GM12864 (cell line): ENCODE measurements at places on chromosomes 3 and 15.
A peak's percentile ranks its signal among the peaks of the same experiment; 100 is the strongest.

- no peak for DNase-seq
Measured at GRCh38 chr3:66355394-66355793, 134.6 kb downstream of the SLC25A26 start.

DNA sequence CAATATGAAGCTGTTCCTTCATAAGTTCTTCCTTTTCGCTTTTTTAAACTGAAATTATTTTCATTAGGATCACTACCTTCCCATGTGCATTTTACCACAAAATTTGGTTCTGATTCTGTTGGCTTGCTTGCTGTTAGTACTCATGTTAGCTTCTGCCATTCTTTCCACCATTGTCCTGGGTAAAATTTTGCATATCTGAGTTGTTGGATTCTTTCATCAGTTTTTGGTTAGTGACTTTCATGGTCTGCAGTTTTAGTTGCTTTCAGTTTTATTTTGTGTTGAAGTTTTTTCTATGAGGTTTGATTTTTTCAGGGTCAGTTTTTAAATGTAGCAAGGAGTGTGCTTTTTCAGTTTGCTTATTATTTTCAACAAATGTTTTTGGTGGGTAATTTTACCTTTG lies 71.9 kb downstream of the SMAD3 start:
- DNase-seq: no peak

DNA sequence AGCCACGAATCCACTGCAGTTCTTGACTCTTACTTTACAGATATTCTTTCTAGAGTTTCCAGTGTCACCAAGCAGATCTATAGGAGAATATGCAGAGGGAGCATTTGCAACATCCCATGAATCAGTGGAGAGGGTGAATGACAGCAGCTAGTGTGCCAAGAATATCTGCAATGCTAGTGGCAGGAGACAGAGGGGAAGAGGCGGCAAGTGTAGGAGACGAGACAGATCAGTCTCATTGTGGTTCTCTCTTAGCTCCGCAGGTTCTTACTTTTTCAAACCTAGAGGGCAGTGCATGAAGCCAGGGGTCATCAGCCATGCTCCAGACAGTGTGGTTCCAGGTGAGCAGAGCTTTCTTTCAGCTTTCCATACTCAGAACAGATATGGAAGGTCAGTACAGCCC lies 744 bp downstream of the ZNF619 start:
- DNase-seq: no peak

DNA sequence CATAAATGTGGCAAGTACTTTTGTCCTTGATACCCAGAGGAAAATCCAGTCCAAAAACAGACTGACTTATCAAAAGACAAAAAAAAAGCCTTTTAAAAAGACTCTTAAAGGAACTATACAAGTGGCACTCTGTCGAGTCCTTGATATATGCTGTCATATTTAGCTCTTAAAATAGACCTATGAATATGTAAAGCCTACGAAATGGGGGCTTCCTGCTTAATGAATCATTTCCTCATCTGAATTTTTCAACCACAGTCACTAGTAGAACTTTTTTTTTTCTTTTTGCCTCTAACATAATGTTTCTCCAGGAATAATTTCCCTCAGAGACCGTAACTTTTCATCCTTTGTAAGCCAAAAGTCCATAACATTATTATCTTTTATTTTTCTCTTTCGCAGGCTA lies 95.8 kb downstream of the P3H2 start:
- no peak for DNase-seq

DNA sequence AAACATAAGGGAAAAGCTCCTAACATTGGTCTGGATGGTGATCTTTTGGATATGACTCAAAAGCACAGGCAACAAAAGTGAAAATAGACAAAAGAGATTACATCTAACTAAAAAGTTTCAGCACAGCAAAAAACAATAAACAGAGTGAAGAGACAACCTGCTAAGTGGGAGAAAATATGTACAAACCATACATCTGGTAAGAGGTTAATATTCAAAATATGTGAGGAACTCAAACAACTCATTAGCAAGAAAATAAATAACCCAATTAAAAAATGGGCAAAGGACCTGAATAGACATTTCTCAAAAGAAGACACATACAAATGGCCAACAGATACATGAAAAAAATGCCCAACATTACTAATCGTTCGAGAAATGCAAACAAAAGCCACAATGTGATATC lies 19.0 kb upstream of the NR1I2 start:
- no peak for DNase-seq

DNA sequence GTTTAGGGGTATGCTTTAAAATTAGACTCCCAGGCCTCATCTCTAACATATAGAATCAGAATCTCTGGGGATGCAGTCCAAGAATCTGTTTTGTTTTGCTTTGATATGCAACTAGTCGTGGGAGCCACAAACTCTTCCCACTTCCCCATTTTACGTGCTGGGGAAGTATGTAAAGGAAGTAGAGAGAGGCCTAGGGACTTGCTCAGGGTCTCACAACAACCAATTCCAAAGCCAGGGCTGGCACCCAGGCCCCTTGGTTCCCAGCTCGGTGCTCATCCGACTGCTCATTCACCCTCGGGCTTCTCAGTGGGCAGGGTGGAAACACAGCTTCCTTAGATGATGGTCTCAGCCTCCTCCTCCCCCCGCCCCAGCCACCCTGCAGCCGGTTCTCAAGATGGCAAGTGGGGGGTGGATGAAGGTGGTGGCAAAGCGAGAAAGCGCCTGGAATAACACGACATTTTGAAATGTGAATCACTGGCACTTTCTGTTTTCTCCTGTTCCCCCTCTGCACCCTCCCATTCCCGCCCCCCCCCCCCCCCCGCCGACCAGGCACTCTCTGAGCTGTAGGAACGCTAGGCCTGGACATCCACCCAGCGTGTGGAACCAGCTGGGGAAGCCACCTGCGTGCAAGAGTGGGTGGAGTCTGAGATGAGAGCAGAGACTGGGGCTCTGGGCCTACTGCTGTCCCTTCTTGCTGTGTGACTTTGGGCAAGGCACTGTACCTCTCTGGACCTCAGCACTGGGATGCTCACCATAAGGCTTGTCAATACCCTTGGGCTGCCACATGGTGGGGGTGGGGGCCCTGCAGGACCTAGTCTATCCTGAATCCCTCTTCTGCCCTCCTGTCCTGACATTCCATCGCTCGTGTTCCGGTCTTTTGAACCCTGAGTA lies 214.5 kb downstream of the RPLP1 start:
- peak; percentile 85 for DNase-seq

- no peak for DNase-seq
Measured at GRCh38 chr3:86771741-86772512, 219.0 kb downstream of the VGLL3 start.

GRCh38 chr15:70791259-70791658 lies 27.9 kb upstream of the UACA start:
- no peak for DNase-seq

GRCh38 chr3:172447611-172448579 lies at the start of gene GHSR:
Gene GHSR (minus strand): TSS chr3:172448456. CDS start chr3:172448413, 43 bp downstream.
- no peak for DNase-seq

DNA sequence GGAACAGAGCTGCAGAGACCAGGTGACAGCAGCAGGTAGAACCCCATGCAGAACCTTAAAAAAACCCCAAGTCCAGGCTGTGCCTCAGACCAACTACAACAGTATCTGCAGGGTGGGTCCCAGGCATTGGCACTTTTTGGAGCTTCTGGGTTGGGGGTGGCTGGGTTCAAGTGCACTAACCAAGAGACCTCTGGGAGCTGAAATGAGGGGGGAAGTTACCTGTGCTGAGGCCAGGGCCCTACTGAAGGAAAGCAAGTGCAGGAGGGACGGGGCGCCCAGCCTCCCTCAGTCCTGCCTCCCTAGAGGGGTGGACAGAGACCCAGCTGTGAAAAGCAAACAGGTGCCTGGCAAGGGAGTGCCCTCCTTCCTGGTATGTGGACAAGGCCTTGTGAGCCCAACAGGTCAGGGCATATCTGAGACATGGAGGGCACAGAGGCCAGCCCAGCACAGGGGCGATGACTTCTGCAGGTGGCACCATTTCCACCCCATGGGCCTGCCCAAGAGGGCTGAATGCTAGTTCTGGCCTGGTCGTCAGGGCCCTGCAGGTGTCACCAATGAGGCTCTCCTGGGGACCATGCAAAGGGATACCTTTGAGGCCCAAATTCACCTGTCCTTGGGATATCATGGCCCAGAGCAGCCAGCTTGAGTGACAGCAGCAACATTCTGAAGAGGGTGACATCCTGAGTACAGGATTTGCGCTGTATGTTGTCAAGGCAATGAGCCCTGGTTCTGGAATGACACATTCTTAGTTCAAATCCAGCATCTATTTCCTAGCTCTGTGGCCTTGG lies 18.7 kb downstream of the CTSH start:
- DNase-seq: no peak

DNA sequence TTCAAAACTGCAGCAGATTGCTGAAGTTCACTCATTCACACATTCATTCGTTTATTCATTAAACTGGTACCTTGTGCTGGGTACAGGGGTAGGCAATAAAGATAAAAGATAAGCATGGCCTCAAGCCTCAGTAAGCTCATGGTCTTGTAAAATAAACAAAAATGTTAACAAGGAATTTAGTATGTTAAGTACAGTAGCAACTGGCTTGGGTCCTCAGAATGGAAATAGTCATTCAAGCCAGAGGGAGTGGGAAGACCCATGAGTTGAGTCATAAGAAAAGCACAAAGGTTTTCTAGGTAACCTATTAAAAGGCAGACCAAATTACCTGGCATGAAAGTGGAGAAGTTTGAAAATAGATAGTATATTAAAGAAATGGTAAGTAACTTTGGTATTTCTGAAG lies 163.3 kb downstream of the CDIN1 start:
- no peak for DNase-seq

DNA sequence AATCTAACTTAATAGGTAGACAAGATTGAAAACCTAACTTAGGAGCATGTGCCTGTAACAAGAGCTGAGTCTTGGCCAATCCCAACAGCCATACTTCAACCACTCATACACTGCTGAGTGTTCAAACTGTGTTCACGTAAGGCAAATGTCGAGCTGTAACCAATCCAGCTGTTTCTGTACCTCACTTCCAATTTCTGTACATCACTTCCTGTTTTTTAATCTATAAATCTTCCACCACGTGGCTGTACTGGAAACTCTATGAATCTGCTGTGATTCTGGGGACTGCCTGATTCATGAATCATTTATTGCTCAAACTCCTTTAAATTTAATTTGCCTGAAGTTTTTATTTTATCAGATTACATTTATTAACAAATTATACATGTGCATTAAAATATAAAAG lies 44.6 kb upstream of the NEDD4 start:
- no peak for DNase-seq

DNA sequence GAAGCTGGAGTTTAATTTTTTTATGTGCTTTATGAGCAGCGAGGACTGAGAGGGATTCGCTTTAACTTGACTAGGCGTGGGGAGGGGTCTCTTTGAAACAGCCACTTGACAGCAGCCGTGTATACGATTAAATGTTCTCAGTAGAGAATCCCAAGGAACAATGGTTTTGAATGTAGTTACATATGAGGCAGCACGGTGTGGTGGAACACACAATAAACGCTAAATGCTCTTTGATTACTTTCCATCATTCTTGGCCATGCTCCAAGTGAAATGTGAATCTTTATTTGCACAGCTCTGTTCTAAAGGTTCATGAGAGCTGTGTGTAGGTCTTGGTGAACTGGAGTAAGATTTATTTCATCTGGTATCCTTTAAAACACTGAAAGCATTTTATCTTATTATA lies 251.4 kb upstream of the TGFBR2 start:
- DNase-seq: no peak

GRCh38 chr3:52525680-52526561 lies 7.7 kb downstream of the NT5DC2 start:
- no peak for DNase-seq

GRCh38 chr3:12125772-12126171 lies 32.9 kb downstream of the TIMP4 start:
- no peak for DNase-seq

- DNase-seq: no peak
Measured at GRCh38 chr3:140051019-140051957, 116.3 kb downstream of the CLSTN2 start.

DNA sequence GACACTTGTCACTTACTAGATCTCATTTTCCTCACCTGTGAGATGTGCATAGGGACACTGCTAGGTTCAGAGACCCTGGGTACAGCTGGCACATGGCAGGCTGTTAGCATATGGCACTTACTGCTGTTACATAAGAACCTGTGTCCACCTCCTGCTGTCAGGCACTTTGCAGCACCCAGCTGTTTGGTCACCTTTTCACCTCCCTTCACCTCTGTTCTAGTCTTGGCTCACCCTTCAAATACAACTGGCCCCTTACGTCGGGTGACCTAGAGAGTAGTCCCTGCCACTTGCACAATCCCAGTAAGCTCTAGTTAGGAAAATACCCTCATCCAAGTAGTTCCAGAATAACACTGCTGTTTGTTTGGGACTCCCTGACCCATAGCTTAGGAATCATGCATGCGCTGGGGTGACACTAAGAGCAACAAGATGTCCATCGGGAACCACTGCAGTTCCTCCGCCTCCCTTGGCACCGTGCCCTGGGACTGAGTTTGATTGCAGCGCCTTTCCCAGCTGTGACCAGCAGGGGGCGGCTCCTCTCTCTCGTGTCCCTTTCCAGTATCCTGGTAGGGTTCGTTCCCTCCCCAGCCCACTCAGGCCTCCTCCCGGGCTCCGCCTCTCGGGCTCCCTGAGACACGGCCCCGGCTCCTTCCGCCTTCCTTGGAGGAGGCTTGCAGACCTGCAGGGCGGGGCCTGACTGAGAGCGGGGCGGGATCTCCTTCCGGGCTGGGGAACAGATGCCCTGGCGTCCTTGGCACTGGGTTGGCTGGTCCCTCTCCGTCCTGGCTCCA lies 78.6 kb downstream of the ABHD5 start:
- no peak for DNase-seq

GRCh38 chr15:53693729-53694475 lies 65.6 kb downstream of the WDR72 start:
- no peak for DNase-seq

- peak; percentile 66 for DNase-seq
Measured at GRCh38 chr3:127762077-127762786, 60.1 kb downstream of the MGLL start.

- no peak for DNase-seq
Measured at GRCh38 chr3:13934813-13935212, 54.9 kb upstream of the WNT7A start.

- DNase-seq: no peak
Measured at GRCh38 chr15:28967990-28968389, 82.2 kb downstream of the APBA2 start.

GRCh38 chr3:39028546-39028945 lies 23.2 kb downstream of the SCN11A start:
- DNase-seq: no peak

DNA sequence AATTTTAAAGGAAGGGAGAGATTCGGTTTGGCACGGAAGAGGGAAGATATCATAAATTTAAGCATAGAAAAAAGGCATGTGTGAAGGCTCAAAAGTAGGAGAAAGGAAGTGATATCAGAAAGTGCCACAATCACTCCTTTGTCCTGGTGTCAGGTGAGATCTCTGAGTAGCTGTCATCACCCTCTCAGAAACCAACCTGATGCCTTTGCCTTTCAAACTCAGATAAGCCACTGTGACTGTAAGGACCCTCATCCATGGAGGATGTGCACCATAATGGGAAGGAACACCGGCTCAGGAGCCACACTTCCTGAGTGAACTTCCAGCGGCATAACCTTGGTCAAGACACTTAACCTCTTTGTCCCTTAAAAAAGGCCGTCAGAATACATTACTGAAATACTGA lies 318.7 kb upstream of the SEMA6D start:
- no peak for DNase-seq
